ENCODE measurements at places on chromosomes 5 and 9. TPM values are rescaled to one million over a fixed set of nuclear protein-coding genes. Genes with fewer than 3 reads are reported as not detected.

GRCh38 chr5:98631311-98632054, 142.0 kb upstream of the RGMB start:
- no peak overlapping the region for H3K27ac ChIP-seq
- H3K27me3 ChIP-seq: no peaks in the 10 kb centered on the region
- H3K4me3 ChIP-seq: no peak overlapping the region
- H3K36me3 ChIP-seq: no peaks in the 10 kb centered on the region

GRCh38 chr9:134179595-134179917, 15.2 kb upstream of the RNU6ATAC start:
- no peak overlapping the region for H3K4me3 ChIP-seq
- peaks cover 3% of the 10 kb centered on the region for H3K27me3 ChIP-seq
- no peak for DNase-seq
- H3K27ac ChIP-seq: no peak overlapping the region

DNA sequence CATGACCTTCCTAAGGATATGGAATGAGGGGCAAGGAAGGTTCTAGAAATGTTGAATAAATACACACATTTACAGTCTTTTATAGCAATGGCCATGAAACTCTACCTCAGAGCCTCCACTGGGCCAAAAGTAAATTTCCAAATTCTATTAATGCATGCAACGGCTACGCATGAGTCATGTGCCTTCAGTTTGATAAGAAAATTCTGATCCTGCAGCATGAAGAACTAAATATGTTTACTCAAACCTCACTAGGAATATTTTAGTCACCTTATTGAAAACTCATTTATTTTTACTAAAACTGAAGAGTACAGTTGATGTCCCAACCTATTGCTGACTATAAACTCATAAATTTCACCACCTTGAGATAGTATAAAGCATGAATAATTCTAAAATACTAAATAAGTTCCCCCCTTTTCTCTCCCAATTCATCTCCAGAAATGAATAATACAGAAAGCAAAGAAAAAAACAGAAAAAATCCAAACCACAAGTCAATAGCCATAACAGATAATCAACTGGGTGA, 92.4 kb downstream of the GNAQ start:
- no peak overlapping the region for H3K27ac ChIP-seq
- no peaks in the 10 kb centered on the region for H3K36me3 ChIP-seq
- no peak overlapping the region for H3K4me3 ChIP-seq

NAIP gene
- 4.0 TPM for total RNA-seq

MEGF9 gene
- 20.6 TPM for total RNA-seq

All from chondrocyte (in vitro differentiated cells).